NCI-H82 (cell line): ENCODE measurements at places on chromosomes 7 and 10.
A peak's percentile ranks its signal among the peaks of the same experiment; 100 is the strongest.

GRCh38 chr10:27638071-27638750 is 107.4 kb downstream of the MKX start:
- DNase-seq: no peak

DNA sequence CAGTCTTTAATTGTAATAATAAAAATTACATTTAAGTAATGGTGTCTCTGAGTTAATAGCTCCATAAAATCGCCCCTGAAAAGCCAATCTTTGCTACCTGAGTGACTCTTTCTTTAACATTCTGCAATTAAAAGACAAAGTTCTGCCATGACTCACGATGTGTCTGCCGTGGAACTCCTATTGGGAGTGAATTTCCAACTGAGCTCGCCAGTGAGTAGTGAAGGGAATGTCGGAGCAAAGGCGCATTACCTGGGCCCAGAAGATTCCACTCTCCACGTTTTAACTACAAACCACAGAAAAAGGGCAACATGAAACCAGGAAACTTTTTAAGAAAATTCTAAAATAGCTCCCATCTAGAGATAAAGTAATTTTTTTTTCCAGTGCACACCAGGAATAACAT is 36.9 kb upstream of the RNF32 start:
- no peak for DNase-seq

DNA sequence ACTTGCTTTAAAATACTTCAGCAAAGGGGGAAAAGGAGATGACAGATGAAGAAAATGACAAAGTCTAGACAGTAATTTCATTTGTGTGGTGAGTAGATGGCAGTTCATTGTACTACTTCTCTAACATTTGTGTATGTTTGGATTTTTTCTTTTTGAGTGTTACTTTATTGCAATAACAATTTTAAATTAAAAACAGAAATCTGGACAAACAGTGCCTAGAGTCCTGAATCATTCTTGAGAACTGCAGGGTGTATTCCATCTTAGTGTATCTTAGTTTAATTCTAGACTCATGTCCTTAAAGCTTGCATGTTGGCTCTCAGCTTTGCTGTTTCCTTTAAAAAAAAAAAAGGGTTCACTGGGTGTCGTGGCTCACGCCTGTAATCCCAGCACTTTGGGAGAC is 31.1 kb downstream of the HOXA1 start:
- DNase-seq: no peak

GRCh38 chr7:103851357-103851756 is 138.1 kb downstream of the RELN start:
- no peak for DNase-seq

DNA sequence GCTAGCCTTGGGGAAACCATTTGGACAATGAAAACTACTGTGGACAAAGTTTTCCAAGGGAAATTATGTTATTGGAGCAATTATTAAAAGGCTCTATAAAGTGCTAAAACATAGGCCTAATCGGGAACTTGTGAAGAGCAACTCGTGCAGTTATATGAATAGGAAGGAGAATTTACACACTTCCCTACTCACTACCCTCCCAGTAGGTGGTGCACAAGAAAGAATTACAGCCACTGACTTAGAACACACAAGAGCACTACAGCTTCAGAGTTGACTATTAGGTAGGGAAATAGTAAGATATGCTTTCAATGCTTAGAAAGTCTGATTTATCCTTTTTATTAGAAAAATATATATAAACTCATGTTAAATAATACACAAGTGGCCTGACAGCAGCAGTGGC is 47.2 kb downstream of the GSAP start:
- no peak for DNase-seq

GRCh38 chr10:73979809-73980433 is 18.0 kb upstream of the VCL start:
- no peak for DNase-seq

DNA sequence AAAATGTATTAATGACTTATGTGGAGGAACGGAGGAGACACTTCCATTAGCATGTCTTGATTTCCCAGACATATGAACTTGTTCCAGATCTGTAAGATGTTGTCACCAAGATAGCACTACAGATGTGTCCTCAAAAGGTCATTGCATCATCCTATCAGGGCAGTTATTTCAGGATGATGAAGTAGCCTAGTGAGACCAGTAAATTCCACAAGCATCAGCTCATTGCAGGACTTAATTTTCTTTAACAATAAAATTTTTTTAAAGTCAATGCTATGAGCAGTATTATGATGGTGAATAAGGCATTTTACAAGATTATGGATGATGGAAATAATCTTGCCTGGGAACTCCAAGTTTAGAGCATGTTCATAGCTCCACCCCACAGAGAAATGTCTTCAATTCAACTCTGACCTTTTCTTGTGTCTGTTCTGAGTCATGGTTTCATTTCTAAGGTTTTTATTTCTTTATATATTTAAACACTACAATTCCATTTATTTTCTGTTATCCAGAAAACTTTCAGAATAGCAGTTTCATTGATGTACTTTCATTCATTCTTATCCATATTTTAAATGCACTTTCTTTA is 1203.3 kb upstream of the CELF2 start:
- no peak for DNase-seq

DNA sequence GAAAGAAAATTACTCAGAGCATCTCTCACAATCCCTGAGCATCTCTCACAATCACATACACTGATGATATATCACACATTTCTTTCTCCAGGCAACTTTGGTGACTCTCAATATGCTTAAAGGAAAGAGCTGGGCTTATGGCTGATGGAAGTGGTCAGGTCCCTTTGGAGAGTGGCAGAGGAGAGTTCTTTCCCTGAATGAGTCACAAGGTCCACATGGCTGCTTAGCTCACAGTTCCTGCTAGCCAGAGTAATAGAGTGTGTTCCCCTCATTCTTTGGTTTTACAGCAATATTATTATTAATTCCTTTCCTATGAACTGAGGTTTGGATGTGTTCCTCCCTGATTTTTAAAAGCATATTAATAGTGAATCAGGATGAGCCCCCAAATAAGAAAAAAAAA is 287.4 kb downstream of the C7orf25 start:
- no peak for DNase-seq

DNA sequence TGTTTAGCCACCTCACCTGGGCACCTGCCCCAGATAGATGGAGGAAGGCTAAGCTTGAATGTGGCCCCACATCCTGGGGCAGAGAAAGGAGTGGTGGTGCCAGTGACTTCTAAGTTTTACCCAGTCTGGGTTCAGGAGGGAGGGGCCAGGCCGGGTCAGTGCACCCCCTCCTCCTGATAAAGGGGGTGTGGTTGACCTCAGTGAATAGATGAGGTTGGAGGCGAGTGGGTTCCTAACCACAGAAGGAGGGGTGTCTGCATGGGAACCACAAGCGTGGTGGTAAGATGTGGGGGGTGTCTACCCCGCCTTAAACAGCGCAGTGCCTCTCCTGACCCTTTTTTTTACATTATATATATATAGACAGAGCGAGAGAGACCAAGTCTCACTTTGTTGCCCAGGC is 105.3 kb upstream of the KCTD7 start:
- DNase-seq: no peak

DNA sequence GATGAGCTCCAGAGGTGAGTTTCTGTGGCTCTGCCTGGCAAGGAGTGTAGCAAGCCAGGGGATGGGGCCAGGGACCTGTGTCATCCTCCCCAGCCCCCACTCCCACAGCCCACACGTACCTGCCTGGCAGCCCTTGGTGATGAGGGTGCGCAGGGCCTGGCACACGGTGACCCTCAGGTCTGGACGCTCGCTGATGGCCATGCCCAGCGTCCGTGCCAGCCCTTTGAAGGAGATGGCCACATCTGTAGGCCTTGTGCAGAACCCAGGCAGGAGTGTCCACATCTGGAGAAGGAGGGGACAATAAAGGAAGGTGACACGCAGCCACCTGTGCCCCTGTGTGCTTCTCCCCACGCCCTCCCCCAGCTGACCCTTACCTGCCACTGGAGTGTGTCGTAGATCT is 27.7 kb downstream of the RRP12 start:
- DNase-seq: no peak

- no peak for DNase-seq
Measured at GRCh38 chr10:2438248-2438939, 629.0 kb upstream of the PFKP start.

- peak; percentile 97 for DNase-seq
Measured at GRCh38 chr10:101060036-101060950, 1.5 kb upstream of the KAZALD1 start.

DNA sequence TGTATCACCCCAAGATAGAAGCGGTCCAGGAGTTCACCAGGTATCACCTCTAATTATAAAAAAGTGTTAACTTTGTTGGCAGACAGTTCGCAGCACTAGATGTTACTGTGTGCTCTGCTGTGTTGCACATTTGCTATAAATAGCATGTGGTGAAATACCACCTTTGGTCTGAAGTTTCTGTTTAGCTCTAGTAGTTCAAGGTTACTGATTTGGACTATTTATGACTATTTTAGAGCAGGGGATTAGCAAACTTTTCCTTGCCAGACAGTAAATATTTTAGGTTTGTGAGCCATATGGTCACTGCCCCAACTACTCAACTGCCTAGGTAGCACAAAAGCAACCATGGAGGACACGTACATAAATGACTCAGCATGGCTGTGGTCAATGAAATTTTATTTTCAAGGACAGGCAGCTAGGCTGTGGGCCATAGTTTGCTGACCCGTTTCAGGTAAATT is 16.5 kb downstream of the DENND10 start:
- no peak for DNase-seq

DNA sequence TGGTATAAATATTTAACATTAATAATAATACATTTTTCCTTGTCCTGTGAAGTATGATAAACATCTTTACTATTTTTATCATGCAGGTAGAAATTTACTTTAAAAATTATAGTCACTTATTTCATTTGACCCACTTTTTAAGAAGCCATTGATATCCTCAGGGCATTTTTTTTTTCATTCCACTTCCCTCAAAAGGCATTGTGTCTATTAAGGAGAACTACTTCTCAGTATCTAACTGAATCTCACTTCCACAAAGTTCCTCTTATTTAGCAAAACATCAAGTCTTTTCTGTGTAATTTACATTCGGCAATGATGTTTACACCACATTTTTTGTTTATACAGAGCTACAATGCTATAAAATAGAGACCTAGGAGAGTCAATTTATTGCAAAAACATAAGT is 388.2 kb upstream of the AKR1E2 start:
- no peak for DNase-seq

DNA sequence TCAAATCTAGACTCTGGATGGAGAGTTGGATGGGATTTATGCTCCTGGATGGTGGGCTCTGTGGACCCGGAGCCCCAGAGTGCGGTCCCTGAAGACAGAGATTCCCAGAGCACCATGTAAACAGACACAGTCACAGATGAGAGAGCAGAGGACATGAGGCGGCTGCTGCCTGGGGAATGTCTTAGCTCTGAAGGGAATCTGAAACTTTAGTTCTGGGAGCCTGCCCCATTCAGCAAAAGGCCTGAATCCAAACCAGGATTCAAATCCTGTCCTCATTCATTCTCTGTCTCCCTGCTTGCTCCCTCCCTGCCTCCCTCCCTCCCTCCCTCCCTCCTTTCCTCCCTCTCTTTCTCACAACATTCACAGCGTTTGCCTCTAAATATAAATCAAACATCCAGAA is 49.5 kb upstream of the CALD1 start:
- no peak for DNase-seq

DNA sequence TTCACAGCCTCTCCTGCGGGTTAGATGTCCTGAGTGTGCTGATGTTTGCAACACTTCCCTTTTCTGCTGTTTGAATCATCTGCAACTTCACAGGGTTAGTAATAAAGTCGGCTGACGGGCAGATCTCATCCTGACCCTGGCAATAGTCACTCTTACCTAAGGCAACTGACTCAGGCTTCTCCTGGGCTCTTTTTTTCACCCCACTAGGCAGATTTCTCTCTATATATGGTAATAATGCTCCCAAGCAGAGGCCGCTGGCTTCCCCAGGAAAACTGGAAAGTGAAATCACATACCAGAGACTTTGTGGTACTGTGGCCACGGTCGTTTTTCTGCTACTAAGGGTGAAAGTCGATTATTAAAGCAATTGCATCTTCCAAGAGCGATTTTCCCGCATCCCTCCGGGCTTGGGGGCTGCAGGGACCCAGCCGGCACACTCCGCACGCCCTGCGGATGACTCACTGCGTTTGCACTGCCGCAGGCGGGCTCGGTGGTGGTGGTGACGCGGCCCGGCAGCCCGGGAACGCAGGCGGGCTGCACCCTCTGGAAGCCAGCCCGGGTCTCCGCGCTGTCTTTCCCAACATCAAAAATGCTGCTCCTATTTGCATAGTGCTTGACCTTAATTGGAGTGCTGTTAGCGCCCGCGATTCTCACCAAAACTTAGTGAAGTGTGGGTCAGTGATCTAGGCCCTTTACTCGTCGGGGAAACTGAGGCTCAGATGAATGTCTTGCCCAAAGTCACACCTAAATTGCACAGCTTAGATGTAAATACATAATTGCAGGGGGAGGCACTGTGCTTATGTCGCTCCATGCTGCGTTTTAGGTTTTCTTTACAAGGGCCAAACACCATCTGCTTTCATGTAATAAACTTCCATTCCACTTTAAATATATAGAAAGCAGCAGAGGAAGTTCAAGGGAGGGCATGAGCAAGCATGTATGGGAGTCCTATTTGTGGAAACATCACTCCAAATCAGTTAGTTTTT is 47.6 kb upstream of the ITGB1 start:
- no peak for DNase-seq

DNA sequence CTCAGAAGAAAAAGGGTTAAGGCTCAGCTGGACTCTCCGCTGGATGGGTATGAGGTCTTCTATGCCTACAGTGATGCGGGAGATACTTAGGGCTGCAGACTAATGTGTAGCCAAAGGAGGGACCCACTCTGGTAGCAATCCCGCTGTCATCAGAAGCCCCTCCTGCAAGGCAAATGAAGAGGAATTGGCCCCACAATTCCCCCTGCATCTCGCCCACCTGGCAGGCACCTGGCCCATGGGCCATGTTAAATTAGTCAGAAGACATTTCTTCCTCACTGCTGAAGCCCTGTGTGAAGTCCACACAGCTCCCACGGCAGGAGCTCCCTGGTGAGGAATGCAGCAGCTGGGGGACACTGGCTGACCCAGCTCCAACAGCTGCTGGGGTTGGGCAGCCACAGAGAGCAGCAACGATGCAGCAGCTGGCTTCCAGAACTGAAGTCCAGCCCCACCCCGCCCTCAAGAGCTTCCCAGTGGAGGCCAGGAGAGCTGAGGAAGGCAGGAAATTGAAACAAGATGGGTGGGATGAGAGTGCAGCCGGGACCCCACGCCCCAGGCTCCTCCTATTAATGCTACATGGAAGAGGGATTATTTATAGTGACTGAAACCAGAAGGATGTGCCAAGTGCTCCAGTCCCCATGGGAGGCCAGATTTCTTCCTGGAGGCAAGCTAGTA is 5.5 kb downstream of the VSTM4 start:
- DNase-seq: no peak

- DNase-seq: peak; percentile 80
Measured at GRCh38 chr10:113563306-113564088, 10.6 kb downstream of the HABP2 start.

GRCh38 chr7:14340393-14341074 is 351.1 kb upstream of the ETV1 start:
- no peak for DNase-seq
